ENCODE measurements at places on chromosomes 12 and 14.
A peak's percentile ranks its signal among the peaks of the same experiment; 100 is the strongest.

DNA sequence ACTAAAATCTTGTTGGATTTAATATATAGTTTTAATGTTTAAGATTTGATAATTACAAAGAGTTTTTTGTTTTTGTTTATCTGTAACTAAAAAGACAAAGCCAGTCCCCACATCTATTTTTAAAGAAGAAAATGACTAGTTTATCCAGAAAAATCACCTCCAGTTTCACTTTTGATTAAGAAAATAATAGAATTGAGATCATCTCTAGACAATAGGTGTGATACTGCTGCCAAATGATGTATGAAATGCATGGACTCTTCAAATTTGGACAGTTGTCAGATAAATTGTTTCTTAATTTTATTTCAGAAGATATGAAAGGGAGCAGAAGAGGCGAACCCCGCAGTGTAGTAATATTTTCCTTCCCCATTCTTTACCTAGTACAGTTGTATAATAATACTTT, 20.0 kb downstream of the PCNX4 start:
- no peak for DNase-seq

- peak; percentile 92 for DNase-seq
Measured at GRCh38 chr14:88998027-88998426, 173.6 kb downstream of the TTC8 start.

- DNase-seq, result no peak
Measured at GRCh38 chr12:24460099-24460498, 488.8 kb downstream of the BCAT1 start.

GRCh38 chr14:90726656-90727055, 89.6 kb downstream of the TTC7B start:
- no peak for DNase-seq

- no peak for DNase-seq
Measured at GRCh38 chr12:25866586-25867378, 91.7 kb upstream of the RASSF8 start.

GRCh38 chr14:76820700-76821099, 5.5 kb upstream of the LRRC74A start:
- DNase-seq, result no peak

- DNase-seq, result peak; percentile 14
Measured at GRCh38 chr12:17810399-17810798, 279.6 kb downstream of the RERGL start.

- DNase-seq, result no peak
Measured at GRCh38 chr12:60266381-60266852, 670.6 kb downstream of the SLC16A7 start.

- DNase-seq, result no peak
Measured at GRCh38 chr12:3157581-3158323, 80.6 kb downstream of the TSPAN9 start.

DNA sequence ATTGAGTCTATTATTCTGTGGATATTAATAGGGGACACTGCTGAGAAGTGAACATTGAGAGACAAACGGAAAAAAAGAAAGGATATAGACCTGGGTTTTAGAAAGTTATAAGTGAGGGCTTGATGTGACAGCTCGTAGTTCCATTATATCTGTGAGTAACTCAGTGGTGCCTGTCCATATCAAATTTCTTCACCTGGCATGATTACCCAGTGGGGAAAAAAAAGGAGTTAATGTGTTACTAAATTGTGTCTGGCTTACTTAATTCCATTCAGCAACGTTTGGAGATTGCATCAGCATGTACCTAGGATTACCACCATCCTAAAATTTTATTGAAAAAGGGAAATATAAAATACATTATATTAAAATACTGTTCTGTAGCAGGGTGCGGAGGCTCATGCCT, 1249.9 kb downstream of the SLC16A7 start:
- DNase-seq, result no peak

GRCh38 chr14:68794851-68795596, 2.2 kb upstream of the ZFP36L1 start:
- DNase-seq, result no peak

DNA sequence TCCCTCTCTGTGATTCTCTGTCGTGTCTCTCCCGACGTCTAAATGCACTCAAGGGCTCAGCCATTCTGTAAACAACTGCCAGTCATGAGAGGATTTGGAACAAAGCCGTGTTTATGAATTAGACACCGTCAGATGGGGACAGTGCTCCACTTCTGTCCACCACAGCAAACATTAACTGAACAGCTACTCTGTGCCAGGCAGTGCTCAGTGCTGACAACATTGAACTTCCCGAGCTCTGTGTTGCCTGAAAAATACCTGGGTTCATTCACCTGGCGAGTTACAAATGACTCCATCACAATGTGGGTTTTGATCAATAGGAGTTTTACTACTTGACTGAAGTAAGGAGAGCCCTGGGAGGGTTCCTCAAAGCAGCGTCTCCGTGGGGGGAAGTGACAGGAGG, 139.3 kb downstream of the GLT1D1 start:
- DNase-seq, result no peak

- DNase-seq, result no peak
Measured at GRCh38 chr14:73231981-73232851, 5.1 kb upstream of the PAPLN start.

GRCh38 chr14:49139593-49139992, 446.6 kb downstream of the RPS29 start:
- no peak for DNase-seq

- no peak for DNase-seq
Measured at GRCh38 chr12:56362130-56363059, at the start of gene APOF. Gene APOF (minus strand): TSS chr12:56362857. CDS start chr12:56362745, 112 bp downstream.

- DNase-seq, result no peak
Measured at GRCh38 chr14:51575349-51576116, 76.2 kb upstream of the FRMD6 start.

DNA sequence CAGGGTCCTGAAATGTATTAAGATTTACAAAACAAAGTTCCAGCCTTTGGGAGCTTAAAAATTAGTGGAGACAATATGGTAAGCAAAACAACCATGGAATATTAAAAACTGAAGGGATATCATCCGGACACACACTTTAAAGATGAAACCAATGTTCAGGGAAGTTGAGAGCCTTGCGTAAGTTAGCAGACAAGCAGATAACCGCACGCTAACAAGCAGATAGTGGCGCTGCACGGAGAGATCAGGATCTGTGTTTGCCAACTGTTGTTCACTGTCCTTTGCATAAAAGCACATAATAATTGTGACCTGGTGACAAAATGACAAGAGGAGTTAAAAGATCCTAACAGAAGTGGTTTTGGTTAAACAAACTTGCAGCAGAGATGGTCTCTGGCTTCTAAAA, 14.3 kb upstream of the TMEM229B start:
- DNase-seq, result no peak

- DNase-seq, result no peak
Measured at GRCh38 chr12:122886851-122887818, 8.8 kb downstream of the VPS37B start.

GRCh38 chr12:98744680-98745079, 99.6 kb downstream of the APAF1 start:
- DNase-seq, result no peak

GRCh38 chr14:103517721-103518421, 4.8 kb downstream of the CKB start:
- DNase-seq, result no peak

- DNase-seq, result no peak
Measured at GRCh38 chr14:21669284-21669683, 4.3 kb downstream of the OR4E1 start.

DNA sequence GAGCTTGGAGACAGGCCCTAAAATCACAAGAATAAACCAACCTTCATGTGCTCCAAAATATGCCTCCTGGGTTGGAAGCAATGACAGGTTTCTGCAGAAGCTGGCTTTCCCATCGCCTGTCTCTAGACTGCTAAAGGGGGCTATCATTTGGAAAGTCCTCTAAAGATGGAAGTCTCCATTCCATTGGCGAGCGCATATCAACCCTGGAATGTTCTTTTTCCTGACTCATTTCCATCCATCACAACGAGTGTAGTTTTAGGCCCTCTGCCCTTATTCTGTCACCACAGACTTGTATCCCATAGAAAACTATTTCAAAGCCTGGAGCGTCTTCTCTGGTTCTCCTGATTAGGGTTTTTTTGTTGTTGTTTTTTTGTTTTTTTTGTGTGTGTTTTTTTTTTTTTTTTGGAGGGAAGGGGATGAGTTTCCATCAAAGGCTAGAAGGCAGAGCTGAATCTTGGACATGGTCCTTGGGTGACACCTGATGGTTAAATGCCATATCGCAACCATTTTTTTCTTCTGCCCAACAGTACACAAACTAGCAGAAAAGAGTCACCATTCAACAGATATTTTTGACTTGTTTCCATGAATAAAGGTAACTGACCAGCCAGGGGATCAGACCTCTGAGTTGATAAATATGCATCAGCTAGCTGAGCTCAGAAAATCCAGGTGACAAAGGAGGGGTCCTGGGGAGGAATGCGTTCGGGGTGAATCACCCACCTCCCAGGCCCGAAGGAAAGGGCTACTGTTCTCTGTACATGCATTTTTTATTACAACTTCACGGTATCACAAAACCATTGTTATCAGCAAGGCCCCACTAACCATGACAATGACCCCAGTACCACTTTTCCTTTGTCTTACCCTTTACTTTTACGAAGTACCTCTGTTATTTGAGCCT, 40.5 kb downstream of the KCNA5 start:
- peak; percentile 3 for DNase-seq

DNA sequence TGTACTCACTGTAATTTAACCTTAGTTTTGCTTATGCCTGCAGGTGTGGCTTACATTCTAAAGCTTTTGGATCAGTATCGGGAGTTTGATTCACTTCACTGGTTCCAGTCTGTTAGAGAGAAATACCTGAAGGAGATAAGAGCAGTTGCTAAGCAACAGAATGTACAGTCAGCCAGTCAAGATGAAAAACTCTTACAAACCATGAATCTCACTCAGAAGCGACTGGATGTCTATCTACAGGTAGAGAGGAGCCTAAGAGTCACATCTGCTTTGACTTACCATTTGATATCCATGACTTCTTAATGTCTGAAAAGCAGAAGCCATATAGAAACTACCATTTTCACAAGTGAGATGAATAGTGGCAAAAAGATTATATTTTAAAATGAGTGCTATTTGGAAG, 56.5 kb downstream of the WASHC4 start:
- DNase-seq, result no peak

- DNase-seq, result no peak
Measured at GRCh38 chr14:100267990-100268389, 29.0 kb downstream of the YY1 start.

DNA sequence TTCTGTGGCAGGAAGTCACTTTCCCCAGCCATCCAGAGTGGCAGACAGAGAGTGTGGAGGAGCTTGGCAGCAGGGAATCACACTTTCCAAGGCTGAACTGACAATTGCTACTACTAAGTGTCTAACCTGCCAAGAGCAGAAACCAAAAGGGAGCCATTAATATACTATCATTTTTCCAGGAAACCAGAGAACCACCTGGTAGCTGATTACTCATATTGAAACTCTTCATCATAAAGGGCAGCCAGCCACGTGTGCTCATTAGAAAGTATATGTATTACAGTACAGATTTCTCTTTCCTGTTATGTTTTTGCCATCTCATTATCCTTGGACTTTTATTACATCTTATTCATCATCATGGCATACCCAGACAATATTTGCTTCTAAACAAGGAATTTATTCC, 374.9 kb downstream of the GXYLT1 start:
- no peak for DNase-seq

DNA sequence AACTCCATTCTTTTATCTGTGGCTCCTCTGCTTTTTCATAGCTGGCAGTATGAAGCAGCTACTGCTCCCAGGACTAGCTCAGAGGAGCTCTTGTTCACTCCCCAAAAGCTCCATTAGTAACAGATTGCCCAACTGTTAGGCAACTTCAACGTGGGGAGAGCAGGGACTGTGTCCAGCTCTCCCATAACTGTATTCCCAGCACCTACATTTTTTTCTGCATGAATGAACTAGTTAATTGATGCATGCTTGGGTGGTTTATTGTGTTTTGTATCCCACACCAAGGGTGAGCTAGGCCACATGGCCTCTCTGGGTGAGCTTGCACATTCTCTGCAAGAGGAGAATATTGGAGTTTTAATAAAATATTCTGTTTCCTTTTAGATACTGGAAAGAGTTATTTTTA, 15.2 kb downstream of the STON2 start:
- no peak for DNase-seq

- no peak for DNase-seq
Measured at GRCh38 chr12:131217024-131217586, 263.4 kb downstream of the ADGRD1 start.

DNA sequence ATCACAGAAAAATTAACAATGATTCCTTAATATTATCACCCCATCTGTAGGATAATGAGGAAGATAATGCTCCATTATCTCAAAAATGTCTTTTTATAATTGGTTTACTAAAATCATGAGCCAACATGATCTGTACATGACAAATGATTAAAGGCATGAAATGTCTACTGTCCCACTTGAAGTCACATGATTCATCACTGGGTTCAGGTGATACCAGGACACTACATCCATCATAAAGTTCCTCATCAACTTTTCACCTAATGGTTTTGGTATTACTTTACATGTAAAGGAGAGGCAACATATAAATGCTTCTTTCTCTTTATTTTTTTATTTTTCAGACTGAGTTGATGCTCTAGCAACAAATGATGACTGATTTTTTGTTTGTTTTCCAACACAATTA, 313.3 kb downstream of the MED13L start:
- no peak for DNase-seq

GRCh38 chr12:26188641-26189040, 6.7 kb upstream of the SSPN start:
- no peak for DNase-seq

GRCh38 chr12:13390381-13390861, 193.9 kb downstream of the EMP1 start:
- no peak for DNase-seq

- DNase-seq, result no peak
Measured at GRCh38 chr12:19138551-19138950, 9.0 kb downstream of the PLEKHA5 start.

DNA sequence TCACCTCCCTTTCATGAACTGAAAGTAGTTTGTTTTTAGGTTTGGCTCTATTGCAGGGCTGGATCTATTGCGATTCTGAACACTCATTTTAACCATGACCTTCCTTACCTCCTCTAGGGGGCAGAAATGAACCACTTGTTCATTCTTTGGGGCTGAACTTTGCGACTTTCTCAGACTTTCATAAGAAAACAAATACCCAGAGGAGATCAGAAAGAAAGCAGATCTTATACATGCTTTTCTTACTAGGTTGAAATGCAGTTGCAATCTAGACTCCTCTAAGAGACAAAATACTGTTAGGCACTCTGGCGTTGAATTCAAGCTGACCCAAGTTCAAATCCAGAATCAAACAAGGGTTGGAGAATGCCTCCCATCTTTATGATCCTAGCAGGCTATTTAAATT, 32.6 kb upstream of the PLEKHG3 start:
- peak; percentile 31 for DNase-seq

All from NCI-H748 treated with DMSO at 0.1 percent for 48 hours (cell line).